ENCODE measurements at places on chromosomes 12 and 14. TPM values are rescaled to one million over a fixed set of nuclear protein-coding genes. Genes with fewer than 3 reads are reported as not detected.

ARF6 gene
- 164 TPM for polyA plus RNA-seq

PTPRB gene
- not detected for polyA plus RNA-seq

- DNase-seq, result no peak
These were observed 70.7 kb downstream of the ADCK1 start for GRCh38 chr14:77870646-77871045.

- no peak for DNase-seq
These were observed 82.4 kb upstream of the MYF6 start for GRCh38 chr12:80625051-80625450.
